ENCODE measurements at places on chromosomes 5 and 9. TPM values are rescaled to one million over a fixed set of nuclear protein-coding genes. Genes with fewer than 3 reads are reported as not detected.

DNA sequence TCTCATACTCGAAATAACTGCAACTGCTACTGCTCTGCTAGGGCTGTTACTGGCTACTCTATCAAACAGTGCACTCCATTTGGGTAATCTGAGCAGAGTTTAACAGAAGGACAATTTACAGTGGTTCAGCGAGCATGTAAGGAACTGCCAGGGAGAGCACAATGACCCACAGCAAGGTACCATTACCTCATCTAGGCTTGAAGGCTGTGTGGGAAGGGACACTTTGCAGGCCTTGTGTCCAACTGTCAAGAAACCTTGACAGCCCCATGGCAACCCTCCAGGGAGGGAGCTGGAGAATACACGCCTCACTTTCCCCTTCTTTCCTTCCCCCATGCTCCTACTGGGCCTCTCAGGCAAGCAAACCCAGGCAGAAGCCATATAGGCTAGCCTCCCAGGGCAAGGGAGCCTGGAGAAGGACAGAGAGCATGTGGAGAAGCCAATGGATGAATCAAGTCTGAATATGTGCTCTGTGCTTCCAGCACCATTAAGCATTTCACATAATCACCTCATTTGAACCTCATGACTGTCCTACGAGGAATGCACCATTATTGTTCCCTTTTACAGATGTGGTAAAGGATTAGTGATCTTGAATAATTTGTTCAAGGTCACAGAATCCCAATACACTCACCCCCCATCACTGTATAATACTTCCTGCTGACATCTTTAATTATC is 49.9 kb upstream of the JAK2 start:
- no peak for DNase-seq

The ADRA1B gene
- under 0.01 TPM for total RNA-seq

- peak; percentile 26 for DNase-seq
These were observed 469 bp downstream of the AGTPBP1 start for GRCh38 chr9:85741095-85741874.

DNA sequence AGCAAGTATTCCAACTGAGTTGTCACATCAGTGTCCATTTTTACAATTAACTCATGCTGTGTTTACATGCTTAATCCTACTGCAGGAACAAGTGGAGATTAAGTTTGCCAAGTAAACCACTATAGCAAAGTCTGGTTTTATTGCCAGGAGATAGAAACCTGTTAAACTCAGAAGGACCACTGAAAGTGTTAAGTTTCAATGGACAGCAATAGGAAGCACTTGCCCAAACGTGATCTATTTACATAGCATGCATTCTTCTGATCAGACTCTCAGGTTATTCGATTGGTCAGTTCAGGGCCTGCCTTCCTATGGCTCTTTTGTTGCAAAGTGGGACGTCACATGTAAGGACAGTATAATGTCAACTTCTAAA is 28.0 kb upstream of the IFNK start:
- peak; percentile 77 for DNase-seq

GRCh38 chr5:139481580-139482049 is 943 bp downstream of the STING1 start:
- DNase-seq, result peak; percentile 79

The LVRN gene
- 0.38 TPM for total RNA-seq

The IL9 gene
- total RNA-seq, result not detected
